Mesenteric fat pad (tissue), 1 donor: ENCODE measurements at places on chromosomes 7 and 10. TPM values are rescaled to one million over a fixed set of nuclear protein-coding genes. Genes with fewer than 3 reads are reported as not detected.

CH25H gene
- 4.8 TPM for total RNA-seq

CPED1 gene
- total RNA-seq: 44.4 TPM

PRKRIP1 gene
- total RNA-seq: 19.3 TPM

BPGM gene
- 12.4 TPM for total RNA-seq

FAS gene
- 10.4 TPM for total RNA-seq

CALML5 gene
- total RNA-seq: not detected

PPP1R17 gene
- total RNA-seq: not detected

AIFM2 gene
- 135 TPM for total RNA-seq

SRRM3 gene
- 4.8 TPM for total RNA-seq

SPAG6 gene
- 0.51 TPM for total RNA-seq

MOGAT3 gene
- not detected for total RNA-seq

TLX1 gene
- total RNA-seq: not detected
